ENCODE measurements at places on chromosomes 5 and 9.

GRCh38 chr5:141691286-141691866 lies 9.3 kb upstream of the ARAP3 start:
- no peak for DNase-seq

GRCh38 chr9:11235061-11235460 lies 622.3 kb upstream of the PTPRD start:
- DNase-seq: no peak

GRCh38 chr9:134296301-134297082 lies 29.8 kb upstream of the RXRA start:
- DNase-seq: no peak

DNA sequence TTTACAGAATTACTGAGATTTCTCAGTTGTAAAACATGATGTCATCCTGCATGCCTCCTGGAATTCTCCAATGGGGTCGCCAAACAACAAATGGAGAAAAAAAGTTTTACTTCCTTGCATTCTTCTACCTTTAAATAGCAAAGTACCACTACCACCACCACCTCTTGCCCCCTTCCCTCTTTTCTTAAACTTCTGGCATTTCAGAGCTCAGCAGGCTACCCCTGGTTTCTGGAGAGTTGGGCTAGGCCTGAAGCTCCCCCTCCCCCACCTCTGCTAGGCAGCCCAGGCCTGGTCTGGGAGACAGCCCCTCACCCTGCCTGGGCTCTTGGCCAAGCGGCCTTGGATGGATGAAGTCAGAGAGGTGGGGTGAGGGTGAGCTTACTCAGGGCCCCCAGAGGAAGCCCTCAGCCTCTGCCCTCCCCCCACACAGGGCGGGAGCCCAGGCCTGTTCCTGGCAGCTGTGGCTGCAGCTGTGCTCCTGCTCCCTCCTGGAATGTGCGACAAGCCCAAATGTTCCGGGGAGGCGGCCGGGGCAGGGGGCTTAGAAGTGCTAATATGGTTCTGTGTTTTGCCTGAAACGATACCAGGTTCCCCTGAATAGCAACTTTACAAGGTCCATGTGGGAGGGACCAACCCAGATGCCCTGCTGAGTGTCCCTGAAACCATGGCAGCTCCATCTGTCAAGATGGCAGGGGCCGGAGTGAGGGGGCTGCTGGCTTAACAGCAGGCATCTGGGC lies 6.0 kb upstream of the CCIN start:
- DNase-seq: no peak

- DNase-seq: no peak
These were observed 159.7 kb upstream of the RAPGEF1 start for GRCh38 chr9:131899296-131900228.

DNA sequence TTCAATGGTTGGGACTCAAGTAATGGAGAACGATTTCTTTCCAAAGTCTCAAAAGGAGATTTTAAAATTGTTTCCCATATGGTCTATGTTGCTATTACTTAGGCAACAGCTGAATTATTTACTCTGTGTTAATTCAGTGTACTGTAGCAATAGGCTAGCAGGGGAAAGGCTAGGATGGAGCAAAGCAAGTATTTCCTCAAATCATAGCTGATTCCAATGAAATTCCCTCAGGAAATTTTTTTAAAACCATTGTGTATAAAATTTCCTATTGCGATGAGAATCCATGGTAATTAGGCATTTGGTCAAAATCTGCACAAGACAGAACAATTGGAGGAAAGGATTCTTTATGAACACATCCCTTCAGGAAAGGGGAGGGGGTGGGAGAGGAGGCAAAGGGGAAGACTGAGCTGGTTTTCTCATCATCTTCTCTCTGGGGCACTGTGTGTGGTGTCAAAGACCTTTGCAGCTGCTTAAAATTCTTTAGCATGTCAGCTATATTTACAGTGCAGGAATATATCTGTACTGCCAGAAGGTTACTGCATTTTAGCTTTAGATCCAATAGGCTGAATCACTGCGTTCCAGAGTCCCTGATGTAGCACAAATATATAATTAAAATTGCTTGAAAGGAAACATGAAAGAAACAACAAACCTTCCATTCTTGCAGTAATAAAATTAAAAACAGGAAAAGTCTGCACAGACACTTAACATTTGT lies 95.3 kb downstream of the ZNF608 start:
- DNase-seq: no peak

- peak; percentile 56 for DNase-seq
These were observed 20.9 kb downstream of the MORN5 start for GRCh38 chr9:122180633-122181032.

DNA sequence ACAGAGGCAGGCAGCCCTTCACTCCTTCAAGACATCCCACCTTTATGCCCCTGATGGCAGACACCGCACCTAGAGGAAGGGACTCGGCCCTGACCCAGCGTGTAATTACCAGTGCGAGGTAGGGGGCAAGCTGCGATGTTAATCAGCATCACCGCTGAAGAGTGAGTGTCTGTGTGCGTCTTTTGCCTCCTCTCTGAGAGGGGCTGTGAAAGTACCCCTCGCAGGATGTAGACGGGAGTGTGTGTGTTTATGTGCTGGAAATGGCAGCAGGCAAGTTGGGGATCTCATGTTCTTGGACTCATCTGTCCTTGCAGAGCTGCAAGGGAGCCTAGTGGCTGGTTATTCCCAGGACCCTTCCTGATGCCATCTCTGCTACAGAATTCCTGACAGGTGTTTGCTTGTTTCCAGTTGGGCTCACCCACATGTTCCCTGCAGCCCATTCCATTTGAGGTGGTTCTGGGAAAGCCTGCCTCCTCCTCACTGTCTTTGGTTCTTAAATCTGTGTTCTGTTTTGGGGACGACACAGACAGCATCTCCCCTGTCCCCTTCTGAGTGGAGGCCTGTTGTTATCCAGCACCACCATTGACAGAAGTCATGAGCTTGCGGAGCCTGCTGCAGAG lies 70.5 kb downstream of the ZNF618 start:
- DNase-seq: no peak

Measured in AG09309 (cell line).